Activated CD4-positive, CD25-positive, alpha-beta regulatory T cell treated with anti-CD3 and anti-CD28 coated beads, Interleukin-2, amount 50 U/mL, for 24 hours (primary cell): ENCODE measurements at places on chromosomes 16 and 17.

GRCh38 chr17:58974354-58974753, 132.3 kb downstream of the TRIM37 start:
- ATAC-seq, result no peak

DNA sequence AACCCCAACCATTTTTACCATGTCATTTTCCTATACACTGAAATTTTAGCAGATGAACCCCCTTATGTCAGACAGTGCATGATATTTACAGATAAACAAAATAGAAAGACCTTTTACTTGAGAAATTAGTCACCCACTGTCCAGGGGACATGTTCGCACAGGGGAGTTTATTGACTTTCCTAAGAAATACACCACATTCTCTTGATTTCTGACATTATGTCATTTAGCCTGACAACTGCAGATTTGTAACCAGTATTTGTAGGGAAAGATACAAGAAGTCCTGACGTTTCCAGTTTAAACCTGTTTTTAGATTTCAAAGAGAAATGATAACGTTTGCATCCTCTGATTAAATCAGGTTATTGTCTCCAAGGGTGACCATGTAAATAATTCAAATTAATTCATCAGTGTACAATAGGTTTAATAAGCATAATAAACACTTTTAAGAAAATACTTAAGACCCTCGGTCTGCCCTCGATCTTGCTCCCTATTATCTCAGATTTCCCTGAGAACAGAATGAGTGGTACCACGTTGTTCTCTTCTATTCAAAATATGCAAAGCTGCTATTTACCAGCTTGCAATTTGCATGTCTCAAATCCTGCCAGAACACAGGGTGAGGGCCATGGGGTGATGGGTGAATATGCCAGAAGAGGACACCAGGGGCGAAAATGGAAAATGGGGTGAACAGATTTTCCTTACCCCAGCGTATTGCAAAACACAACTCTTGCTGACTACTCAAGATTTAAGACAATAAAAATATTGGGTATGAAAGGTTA, 2.1 kb upstream of the LYRM9 start:
- ATAC-seq, result no peak

GRCh38 chr17:1711804-1712203, 1.6 kb upstream of the TLCD2 start:
- no peak for ATAC-seq

GRCh38 chr17:46974086-46974485, 5.0 kb downstream of the RPRML start:
- no peak for ATAC-seq

DNA sequence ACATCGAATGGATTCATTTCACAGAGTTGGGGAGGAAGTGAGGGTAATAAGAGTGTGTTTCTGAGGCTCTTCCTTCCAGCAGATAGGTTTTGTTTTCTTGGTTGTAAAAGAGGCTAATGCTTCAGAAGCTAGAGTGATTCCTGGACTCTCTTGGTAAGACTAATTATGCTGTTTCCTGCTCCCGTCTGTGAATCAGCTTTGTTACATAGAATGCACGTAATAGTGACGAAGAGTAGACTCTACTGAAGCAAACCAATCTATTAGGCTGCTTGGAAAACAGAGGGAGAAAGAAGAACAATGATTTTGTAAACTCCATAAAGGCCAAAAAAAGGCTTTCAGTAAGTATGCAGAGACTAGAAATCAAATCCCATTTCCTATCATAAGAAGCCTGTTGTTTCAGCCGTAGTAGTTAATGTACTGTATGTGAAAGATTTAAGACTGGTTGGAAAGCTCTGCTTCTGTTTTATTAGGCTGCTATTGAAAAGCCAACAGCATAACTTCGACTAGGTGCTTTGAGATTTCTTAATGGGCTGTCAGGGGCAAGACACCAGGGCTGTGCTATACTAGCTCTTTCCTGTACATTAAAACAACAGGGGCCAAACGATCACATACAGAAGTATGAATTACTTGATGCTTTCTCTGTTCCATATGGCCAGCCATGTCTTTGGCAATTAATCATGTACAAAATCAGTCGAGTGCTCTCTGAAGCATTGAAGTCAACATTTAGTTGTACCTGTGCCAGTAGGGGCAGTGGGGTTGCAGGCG, 219.0 kb downstream of the FTO start:
- no peak for ATAC-seq

GRCh38 chr17:64216338-64217248, 46.5 kb downstream of the TEX2 start:
- ATAC-seq, result no peak

GRCh38 chr16:87369796-87370719, 13.5 kb downstream of the FBXO31 start:
- no peak for ATAC-seq

- ATAC-seq, result no peak
These were observed 11.8 kb downstream of the PEMT start for GRCh38 chr17:17579691-17580090.

DNA sequence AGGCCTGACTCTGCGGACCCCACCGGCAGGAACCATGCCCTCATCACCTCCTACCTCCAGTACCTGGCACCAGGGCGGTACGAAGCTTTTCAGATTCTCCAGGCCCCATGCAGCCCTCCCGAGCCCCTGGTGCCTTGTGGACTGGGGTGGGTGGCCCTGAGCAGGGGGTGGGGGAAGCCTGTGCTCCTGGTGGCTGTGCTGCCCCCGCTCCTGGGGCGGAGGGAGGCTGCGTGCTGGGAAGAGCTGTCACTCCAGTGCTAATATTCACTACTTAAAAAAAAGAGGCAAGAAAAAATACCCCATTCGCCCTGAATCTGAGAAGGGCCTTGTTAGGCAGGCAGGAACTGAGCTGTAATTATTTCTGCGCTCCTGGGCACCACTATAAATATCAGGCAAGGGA, 111.8 kb downstream of the ENGASE start:
- no peak for ATAC-seq

- no peak for ATAC-seq
These were observed 893 bp downstream of the HCFC1R1 start for GRCh38 chr16:3022684-3023414.

DNA sequence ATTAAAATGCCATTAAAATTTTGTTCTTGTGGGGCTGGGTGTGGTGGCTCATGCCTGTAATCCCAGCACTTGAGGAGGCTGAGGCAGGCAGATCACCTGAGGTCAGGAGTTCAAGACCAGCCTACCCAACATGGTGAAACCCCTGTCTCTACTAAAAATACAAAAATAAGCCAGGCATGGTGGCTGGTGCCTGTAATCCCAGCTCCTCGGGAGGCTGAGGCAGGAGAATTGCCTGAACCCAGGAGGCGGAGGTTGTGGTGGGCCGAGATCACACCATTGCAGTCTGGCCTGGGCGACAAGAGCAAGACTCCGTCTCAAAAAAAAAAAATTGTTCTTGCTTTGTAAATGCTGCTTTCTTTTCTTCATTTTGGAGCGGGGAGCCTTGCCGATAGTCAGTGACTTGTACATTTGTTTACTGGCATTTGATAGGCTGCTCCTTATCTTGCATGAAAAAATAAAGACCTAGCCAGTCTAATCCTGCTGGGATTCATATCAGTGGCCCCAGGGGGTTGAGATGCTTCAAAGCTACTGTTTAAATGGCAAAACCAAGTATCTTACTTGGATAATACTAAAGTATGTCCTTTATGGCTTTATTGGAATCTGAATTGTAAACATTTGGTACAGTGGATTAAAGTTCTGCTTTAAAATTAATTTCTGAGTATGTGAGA, 3.3 kb upstream of the CLTC start:
- no peak for ATAC-seq

- ATAC-seq, result no peak
These were observed 4.2 kb downstream of the DPH1 start for GRCh38 chr17:2034157-2034556.

GRCh38 chr17:75557075-75557851, 30.3 kb upstream of the MYO15B start:
- ATAC-seq, result no peak

- ATAC-seq, result no peak
These were observed 1.7 kb downstream of the CYTH1 start for GRCh38 chr17:78780335-78780734.

DNA sequence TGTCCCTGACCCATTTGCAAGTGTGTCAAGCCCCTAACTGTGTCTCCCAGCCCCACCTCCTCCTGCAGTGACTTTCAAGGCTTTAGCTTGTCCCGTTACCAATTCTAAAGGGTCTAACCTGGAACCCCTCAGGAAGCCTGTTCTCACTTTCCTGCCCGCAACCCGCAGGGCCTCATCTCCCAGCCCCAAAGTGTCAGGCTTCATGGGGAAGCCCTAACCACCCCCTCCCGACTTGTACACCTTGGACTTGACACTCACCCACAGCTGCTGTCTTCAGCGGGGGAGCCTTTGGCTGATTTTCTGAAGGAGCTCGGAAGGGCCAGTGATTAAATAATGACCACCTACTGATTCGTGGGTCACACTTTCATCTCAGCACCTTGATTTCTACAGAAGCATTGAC, 33.1 kb downstream of the NLRC5 start:
- no peak for ATAC-seq

- ATAC-seq, result no peak
These were observed 1.0 kb downstream of the TLE7 start for GRCh38 chr16:71440669-71441347.

DNA sequence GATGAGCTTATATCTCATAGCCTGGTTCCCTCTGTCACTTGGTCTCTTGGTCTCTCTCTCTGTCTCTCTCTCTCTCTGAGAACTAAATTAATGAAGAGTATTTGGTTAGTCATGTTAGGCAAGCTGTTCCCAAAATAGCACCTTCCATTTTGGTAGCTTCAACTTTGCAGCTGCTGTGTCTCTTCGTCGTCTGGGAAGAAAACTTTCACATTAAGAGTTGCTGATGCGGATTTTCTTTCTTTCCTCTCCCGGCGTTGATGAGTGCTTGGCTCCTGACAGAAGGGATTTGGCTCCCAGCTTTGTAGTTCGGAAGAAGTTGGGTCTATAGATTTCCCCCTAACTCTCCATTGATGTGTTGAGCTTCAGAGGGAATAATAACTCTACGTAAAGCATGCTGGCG, at the start of gene RBFOX1:
Gene RBFOX1 (plus strand): TSS at position 235 of the 400 bp plus-strand sequence.
- no peak for ATAC-seq

GRCh38 chr16:46789499-46790414, 41.2 kb downstream of the C16orf87 start:
- ATAC-seq, result peak; percentile 89

GRCh38 chr16:88359008-88359407, 23.8 kb upstream of the ZNF469 start:
- ATAC-seq, result no peak

DNA sequence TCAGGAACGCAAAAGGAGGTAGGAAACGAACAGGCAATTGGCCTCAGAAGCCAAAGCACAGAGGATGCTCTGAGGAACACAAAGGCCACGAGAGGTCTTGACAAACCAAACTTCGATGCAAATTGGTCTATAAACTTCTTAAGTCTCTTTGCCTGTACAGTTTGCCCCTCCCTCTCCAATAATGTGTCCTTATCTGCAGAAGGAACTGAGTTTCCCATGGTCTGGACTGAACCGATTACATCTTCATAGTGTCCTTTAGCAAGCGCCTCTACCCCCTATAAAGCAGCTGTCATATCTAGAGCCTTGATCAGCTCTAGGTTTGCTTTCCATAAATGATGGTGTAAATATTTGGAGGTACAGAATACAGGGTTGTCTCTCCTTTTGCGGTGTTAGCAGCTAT, 3.1 kb upstream of the CDRT4 start:
- ATAC-seq, result no peak

DNA sequence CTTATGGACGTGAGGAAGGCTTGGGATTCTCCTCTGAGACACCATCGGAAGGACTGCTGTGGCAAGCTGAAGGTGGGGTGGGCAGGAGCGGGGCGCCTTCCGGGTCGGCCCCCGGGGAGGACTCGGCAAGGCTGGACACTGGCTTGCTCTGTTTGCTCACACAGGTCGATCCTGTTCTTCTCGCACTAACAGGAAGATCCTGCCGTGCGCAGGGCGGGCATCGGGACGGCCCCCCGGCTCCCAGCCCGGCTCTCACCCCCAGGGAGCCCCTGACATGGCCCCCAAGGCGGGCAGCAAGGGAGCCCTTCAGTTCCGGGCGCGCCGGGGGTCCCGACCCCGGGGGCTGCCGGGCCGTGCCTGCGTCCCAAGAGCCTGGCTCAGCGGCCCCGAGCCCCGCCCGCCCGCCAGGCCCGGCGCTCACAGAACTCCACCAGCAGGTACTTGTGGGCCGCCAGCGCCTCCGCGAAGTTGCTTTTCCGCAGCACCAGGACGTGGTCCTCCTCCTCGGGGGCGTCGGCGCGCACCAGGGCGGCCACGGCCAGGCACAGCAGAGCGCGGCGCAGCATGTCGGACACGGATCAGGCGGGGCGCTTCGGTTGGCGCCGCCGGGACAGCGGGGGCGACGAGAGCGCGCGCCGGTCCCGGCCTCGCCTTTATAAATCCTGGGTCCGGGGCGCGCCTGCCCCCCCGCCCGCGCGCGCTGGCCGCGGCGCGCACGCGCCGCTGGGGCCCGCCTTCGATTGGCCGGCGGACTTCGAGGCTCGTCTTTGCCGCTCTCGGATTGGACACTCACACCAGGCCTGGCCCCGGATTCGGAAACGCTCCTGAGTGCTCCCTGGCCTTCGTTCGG, at the start of gene P4HB:
Gene P4HB (minus strand): TSS at position 630 of the 850 bp plus-strand sequence. CDS start 64 bp downstream, at position 566.
- no peak for ATAC-seq

DNA sequence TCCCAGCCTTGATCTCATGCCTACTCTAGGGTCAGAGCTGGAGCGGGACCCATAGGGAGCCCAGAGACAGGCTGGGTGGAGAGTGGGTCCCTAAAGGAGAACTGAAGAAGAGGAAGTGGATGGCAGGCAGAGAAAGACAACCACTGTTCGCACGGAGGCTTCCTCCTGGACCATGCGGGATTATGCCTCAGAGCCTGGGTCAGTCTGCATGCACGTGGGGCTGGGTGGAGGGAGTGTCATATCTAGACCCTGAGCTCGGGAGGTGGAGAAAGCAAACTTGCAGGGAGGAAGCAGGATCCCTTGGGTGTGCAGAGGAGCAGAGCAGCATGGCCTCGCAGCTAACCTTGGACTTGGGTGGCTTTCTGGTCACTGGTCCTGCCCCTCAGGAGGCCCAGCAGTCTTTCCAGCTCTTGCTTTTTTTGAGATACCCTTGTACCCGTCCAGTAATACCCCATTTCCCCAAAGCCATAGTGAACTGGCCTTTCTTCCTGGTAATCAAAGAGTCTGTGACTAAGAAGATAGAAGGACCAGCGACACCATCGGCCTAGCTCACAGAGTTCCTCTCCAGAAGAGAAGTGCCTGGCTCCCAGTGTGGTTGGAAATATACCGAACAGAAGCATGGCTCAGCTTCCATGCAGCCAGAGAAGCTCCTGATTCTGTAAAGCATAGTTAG, 344.2 kb downstream of the CPPED1 start:
- ATAC-seq, result peak; percentile 27

- ATAC-seq, result no peak
These were observed 15.9 kb downstream of the KPNB1 start for GRCh38 chr17:47665655-47666054.
